ENCODE measurements at places on chromosomes 6 and 20.

GRCh38 chr6:49565261-49565660 is 14.8 kb downstream of the C6orf141 start:
- DNase-seq = no peak

GRCh38 chr20:63700199-63701050 is 4.0 kb downstream of the TNFRSF6B start:
- DNase-seq = no peak

DNA sequence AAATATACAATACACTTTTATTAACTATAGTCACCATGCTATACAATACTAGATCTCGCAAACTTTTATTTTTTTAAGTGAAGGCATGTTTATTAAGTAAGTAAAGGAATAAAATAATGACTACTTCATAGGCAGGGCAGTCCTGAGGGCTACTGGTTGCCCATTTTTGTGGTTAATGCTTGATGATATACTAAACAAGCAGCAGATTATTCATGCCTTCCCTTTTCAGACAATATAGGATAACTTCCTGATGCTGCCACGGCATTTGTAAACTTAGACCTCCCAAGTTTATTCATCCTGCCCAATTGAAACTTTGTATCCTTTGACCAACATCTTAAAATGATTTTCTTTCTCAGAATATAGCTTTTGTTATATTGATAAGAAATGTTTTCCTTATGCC is 24.7 kb upstream of the HIVEP1 start:
- DNase-seq = no peak

GRCh38 chr6:14987490-14987889 is 258.4 kb upstream of the JARID2 start:
- no peak for DNase-seq

DNA sequence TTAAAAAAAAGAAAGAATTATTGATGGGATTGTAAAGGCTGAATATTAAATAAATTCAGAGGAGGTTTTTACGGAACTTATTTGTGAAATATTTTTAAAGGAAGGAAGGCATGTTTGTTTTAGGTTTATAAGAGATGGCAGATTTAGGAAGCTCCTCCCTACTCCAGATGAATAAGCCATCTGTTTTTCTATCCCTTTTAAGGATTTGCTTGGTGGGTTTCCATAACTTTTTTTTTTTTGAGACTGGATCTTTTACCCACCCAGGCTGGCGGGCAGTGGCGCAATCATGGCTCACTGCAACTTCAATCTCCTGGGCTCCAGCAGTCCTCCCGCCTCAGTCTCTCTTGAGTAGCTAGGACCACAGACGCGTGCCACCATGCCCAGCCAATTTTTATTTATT is 30.4 kb downstream of the PTPRA start:
- no peak for DNase-seq

GRCh38 chr6:141587482-141588266 is 545.1 kb upstream of the GJE1 start:
- DNase-seq = no peak

- DNase-seq = no peak
Observed at GRCh38 chr6:87350516-87350915, 5.9 kb downstream of the C6orf163 start.

DNA sequence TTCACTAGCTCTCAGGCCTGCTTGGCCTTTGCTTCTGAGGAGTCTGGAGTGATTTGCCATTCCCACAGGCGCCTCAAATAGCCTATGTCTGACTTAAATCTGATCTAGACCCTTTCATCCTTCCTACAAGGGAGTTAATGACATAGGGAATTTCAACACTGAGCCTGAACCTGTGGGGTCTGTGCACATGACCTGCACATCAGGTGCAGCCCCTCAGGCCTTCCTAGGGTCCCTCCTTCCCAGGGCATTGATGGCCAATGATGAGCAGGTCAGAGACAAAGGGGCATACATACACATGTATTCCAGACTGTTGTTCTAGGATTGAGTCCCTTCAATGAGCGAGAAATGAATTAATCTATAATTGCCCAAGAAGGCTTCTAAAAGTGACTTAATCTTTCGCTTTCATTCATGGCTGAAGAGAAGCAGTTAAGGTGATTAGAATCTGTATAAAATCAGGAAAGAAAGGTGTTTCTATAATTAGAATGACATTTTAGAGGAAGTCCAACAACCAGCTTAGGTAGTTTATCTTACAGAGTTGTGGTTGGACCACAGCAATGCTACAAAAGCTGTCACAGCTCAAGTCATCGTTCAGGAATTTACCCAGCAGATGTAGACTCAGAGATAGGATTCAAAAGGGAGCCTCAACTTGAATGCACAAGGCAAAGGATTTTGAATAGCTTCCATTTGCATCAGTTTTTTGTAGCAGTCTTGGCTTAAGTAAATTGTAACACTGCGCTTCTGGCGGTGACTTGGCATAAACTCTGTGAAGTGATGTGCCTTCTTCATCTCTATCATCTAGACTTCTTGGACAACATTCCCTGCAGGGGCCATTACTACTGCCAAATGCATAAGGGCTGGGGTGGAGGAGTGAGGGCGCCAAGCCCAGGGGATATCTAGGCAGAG is 27.0 kb upstream of the TBC1D7 start:
- DNase-seq = no peak

DNA sequence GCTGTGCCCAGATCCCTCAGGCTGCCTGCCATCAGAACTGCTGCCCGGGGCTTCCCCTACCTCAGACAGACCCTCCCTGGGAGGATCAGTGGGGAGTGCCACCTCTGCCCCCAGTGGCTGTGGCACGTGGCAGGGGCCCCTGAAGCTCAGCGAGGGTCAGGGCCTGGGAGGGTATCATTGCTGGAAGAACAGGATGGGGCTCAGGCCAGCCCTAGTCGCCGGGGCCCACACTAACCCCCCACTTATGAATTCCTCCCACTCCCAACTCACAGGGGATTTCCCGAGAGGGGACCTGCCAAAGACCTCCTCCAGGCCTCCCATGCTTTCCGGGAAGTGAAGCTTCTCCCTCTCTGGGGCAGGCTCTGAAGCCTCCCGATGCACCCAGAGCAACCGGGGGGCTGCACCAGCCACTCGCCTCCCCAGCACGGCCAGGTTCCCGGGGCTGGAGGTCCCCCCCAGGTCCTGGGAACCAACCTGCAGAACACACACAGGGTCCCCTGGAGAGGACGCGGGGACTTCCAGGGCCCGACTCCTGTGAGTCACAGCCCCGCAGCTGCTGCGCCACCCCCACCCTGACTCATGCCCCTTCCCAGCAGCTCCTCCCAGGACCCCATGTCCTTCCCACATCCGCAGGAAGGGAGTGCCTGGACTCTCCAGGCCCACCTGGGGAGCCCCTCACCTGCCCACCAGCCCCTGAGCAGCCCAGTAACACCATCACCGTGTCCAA is 2.5 kb downstream of the TNFRSF6B start:
- DNase-seq = no peak

DNA sequence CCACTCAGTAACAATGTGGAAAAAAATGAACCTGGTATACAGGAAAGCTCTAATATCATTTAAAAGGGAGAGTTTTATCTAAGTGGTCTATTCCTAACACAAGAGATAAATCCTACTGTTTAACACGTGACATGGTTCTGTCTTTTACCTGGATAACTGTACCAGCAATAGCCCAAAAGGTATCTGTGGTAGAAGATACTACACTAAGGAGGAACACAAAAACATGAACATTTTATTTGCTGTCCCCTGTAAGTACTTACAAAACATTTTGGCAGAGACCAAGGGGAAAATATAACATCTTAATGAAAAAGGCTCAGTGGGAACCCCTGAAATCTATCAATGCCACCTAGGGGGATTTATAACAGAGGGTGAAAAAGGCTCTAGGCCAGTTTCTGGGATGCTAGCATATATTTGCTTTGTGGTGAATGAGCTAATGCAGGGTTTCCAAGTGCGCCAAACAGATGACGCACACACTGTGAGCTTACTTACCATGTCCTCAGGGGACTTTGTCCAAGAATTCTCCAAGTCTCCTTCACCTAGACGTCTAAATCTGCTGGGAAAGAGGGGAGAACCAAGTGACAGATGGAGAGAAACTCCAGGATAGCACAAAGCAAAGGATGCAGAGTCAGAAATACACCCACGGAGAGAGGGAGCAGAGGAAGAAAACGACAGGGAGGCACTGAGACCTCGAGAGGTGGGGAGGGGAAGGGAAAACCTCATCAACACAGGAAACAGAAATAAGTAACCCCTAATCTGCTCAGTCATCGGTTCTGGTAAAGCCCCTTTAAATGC is 147.9 kb upstream of the PRND start:
- no peak for DNase-seq

DNA sequence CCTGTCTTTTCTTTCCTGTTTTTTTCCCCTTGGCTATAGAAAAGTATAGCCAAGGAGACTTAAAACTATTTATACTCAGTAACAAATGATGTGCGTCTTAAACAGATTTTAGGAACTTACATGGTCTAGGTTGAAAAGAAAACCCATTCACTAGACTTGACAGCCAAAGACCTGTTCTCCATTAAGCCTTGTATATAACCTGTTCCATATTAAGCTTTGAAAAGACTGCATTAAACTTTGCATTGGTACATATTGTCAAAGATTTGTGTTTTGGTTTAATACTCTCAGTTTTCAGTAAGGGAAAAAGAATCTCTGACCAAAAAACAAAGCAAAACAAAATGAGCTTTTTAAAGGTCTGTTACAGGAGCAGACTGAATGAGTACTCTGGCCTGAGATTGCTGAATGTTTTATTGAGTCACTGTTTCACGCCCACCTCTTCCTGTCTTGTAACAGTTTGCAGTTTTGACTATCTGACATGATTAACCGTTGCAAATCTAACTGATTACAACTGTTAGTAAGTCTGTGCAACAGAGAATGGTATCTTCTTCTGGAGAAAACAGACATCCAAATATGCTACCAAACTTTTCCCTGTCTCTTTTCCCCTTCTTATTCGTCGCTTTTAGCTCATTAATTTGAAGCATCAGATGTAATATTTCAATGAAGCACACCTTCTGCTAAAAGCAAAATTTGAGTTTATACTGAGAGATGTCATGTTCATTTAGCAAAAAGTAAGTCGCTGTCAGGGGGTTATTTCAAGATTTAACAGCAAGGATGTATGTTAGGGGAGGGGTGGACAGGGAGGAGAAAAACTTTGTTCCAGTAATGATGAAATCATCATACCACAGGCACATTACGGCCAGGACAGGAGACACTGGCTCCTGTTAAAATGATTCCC is 59.1 kb upstream of the SUPT3H start:
- no peak for DNase-seq

- DNase-seq = no peak
Observed at GRCh38 chr20:57802765-57803507, 93.1 kb upstream of the PMEPA1 start.

DNA sequence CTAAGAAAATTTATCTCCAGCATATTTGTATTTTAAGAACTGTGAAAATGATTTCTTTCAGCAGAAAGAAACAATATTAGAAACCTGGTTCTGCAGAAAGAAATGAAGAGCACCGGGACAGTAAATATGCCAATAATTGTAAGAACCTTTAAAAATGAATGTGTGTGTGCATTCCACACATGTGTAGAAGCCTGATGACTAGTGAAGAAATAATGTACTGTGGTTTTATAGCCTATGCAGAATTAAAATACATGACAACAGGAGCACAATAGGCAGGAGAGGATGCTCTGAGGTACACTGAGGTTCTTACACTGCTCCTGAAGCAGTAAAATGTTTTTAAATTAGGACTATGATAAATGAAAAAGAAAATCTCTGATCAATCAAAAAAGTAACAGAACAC is 48.9 kb downstream of the SNX14 start:
- no peak for DNase-seq

DNA sequence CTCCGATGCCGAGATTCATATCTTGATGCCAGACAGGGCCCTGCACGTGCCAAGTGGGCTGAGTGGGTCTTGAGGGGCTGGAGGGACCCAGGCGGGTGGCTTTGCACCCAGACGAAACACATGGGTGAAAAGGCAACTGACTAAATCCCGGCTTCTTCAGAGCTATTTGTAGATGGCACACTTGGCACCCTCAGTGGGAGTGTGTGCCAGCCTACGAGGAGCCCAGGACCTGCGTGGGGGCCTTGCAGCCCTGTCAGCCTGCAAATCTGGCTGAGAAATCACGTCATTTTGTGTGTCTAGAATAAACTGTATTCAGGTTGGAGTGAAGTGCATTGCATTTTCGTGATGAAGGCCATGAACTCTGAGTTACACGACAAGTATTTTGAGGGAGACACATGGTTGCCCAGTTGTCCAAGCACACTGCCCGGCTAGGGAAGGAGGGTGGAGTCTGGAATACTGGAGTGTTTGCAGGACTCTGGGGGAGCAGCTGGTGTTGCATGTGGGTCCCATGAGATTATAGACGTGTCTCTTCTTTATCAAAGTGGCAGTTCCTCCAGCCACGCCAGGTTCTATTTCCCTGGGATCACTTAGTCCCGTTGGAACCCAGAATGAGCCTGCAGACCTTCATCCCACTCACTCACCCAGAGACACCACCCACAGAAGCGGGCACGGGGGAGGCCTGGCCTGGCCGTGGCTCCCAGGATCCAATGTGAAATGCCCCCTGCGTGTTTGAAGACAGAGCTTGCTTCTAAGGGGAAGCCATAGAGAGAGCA is 60.2 kb downstream of the DLL1 start:
- DNase-seq = no peak

- DNase-seq = no peak
Observed at GRCh38 chr6:169420912-169421543, 167.4 kb upstream of the THBS2 start.

- no peak for DNase-seq
Observed at GRCh38 chr6:159114569-159114968, 54.6 kb upstream of the FNDC1 start.

- no peak for DNase-seq
Observed at GRCh38 chr6:16216501-16217155, 21.8 kb upstream of the GMPR start.

Data from esophagus squamous epithelium (tissue), 5 donors.